ENCODE measurements at places on chromosomes 4 and X.

GRCh38 chrX:1009771-1010170, 202.7 kb downstream of the CRLF2 start:
- no peak for DNase-seq

DNA sequence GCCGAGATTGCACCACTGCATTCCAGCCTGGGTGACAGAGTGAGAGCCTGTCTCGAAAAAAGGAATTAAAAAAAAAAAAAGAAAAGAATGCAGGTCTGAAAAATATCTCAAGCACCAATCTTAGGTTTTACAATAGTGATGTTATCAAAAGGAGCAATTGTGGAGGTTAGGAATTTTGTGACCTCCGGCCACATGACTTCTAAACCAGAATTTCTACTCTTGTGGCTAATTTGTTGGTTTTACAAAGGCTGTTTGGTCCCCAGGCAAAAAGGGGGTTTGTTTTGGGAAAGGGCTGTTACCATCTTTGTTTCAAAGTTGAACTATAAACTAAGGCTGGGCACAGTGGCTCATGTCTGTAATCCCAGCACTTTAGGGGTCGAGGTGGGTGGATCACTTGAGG, 15.4 kb upstream of the ZNF41 start:
- no peak for DNase-seq

GRCh38 chr4:88618782-88619485, 26.7 kb downstream of the HERC3 start:
- no peak for DNase-seq

GRCh38 chrX:43677993-43678392, 21.9 kb downstream of the MAOA start:
- no peak for DNase-seq

DNA sequence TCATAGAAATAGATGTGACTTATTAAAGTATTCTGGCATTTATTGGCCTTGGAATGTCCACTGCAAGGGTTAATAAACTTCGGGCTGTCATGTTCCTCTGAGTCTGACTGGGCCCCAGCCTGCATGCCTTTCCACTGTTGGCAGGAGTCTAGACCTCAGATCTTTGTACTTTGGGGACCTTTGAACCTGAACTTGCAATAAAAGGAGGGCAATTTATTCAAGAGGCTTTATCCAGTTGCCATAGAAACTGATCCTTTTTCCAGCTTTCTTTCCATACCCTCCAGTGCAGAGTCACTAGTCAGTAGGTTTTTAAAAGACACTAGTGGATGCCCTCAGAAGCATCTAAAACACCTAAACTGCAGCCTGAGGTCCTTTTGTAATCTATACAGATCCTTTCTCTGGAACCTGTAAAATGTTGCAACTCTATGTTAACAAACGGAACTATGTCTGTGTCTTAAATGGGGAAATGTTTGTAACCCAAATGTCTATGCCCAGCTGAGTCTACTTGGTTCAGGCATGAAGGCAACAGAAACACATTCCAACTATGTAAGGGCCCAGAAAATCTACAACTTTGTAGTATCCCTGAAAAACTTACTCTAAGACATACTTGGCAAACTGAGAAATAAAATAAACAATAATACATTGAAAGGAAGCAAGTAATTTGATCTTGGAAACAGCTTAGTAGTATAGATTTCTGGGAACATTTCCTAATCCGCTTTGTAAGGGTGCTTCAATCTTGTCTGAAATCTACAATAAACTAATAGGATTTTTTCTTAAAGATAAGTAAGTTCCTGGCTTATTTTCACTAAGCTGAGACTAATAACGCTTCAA, 41.5 kb downstream of the SOWAHB start:
- no peak for DNase-seq

GRCh38 chrX:10239611-10240064, 82.9 kb downstream of the CLCN4 start:
- no peak for DNase-seq

- DNase-seq = no peak
These were observed 77.3 kb downstream of the AFF2 start for GRCh38 chrX:148577741-148578140.

GRCh38 chrX:40733706-40734105, 1.6 kb downstream of the MED14 start:
- no peak for DNase-seq
